HFF-Myc (cell line): ENCODE measurements at places on chromosomes 1 and 21.

GRCh38 chr1:78033797-78034172, 12.0 kb upstream of the GIPC2 start:
- DNase-seq, result no peak

- no peak for DNase-seq
Measured at GRCh38 chr1:226706684-226707083, 32.4 kb downstream of the ITPKB start.

DNA sequence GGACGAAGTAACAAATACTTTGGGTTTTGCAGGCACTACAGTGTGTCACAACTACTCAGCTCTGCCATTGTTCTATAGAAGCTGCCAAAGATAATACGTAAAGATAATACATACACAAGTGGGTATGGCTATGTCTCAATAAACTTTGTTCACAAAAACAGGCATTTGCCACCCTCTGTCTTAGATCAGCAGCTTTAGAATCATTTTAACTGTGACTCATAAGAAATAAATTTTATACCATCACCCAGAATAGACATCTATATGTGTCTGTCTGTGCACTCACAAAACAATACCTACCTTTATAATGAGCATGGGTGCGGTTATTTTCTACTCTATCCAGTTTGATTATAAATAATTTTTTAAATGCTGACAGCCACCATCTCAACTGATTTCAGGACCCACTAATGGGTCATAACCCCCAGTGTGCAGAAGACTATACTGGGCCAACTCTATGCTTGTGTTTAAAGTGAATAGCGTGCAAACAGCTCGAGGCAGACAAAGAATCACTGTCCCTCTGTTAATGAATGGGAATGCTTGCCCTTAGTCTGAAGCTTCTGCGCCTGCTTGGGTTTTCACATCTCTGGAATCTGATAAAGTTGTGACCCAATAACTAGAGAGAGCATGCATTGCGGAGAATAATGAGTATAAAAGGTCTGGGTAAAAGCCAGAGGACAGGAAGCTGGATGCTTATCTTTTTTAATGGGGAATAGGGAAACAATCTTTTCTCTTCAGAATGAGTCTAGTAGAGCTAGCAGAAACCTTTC, 216.2 kb downstream of the PLPP3 start:
- DNase-seq, result no peak

GRCh38 chr1:170698301-170699275, 34.7 kb downstream of the PRRX1 start:
- no peak for DNase-seq

- no peak for DNase-seq
Measured at GRCh38 chr1:30274976-30275621, 448.3 kb downstream of the MATN1 start.

DNA sequence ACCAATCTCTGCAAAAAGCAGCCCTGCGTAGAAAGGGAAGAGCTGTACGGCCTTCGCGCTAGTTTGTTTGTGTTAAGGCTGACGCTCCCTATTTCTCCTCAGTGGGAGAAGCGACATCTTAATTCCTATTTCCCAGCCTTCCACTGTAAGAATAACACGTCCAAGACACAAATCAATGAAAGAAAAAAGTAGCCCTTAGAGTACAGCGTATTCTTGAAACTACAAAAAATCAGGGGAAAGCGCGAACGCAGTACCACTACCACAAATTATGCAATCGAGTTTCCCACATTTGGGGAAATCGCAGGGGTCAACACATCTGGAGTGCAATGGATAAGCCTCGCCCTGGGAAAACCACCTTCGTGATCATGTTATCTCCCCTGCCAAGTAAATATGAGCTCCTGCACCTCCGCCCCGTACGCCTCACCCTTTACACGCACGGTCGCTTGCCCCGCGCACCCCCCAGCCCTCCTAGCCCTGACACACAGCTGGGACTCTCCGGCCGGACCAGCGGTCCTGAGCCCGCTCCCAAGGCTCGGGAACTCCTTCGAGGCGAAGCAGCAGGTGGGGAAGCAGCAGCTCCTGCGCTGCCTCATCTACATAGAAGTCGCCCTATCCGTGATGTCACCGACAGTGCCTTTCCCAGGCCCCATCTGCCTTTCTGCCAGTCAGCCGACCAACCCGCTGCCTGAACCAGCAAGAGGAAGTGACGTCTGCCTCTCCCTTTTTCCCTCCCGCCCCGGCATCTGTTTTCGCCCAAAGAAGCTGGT, 94.7 kb downstream of the PPIAL4G start:
- DNase-seq, result peak; percentile 77

DNA sequence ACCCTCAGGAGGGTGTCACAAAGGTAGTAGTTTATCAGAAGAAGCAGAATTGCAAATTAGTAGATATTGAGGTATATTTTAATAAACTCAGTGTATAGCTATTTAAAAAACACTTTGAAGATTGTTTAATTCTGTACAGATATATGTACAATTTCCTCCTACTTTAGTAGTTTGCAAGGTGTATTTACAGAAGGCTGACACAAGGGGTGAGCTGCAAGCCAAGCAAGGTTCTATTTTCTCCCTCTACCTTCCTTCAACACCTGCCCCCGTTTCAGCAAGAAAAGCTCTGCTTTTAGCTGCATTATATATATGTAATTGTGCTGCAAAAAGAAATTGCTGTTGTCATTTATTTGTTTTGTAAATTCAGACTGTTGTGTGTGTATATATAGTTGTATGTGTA, 674.2 kb upstream of the PKN2 start:
- DNase-seq, result no peak

GRCh38 chr1:207658408-207658807, 13.5 kb downstream of the CR1L start:
- DNase-seq, result no peak

GRCh38 chr1:230069796-230070195, 2.8 kb downstream of the GALNT2 start:
- DNase-seq, result no peak

DNA sequence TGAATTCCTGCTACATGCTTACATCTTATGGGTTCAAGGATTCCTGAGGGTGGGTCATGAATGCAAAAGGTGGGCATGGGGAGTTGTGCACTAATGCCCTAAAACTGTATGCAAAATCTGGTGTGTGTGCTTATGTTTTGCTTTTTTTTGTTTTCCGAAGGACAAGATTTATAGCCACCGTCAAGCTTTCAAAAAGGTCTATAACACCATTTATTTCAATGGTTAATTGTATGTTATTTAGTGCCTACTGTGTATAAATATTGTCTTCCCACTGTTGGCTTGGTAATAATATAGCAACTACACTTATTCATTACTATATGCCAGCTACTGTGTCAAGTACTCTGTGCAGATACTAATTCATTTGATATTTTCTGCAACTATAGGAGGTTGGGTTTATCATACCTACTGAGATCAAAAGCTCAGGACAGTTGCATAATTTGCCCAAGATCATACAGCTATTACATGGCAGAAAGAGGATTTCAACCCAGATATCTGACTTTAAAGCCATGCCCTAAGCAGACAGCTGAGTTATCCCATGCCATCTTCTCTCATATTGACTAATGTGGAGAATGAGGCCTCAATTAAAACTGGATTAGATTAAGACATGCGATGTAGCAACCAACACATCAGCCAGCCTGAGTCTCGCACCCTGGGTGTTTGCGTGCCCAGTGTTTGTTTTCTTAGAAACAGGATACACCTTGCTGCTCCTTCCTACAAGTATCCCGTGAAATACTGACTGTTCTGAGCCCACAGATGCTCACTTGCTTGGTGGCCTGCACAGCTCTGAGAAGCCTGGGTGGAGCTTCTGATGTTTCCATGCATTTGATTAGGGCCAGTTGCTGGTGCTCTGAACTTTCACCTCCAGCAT, 34.6 kb downstream of the GADD45A start:
- DNase-seq, result no peak

GRCh38 chr21:46452710-46453109, 6.0 kb upstream of the DIP2A start:
- no peak for DNase-seq

- DNase-seq, result no peak
Measured at GRCh38 chr21:43372663-43373361, 54.1 kb downstream of the SIK1 start.

- DNase-seq, result no peak
Measured at GRCh38 chr21:30104241-30104640, 62.4 kb downstream of the CLDN17 start.

GRCh38 chr21:39675590-39675989, 62.9 kb downstream of the B3GALT5 start:
- no peak for DNase-seq

DNA sequence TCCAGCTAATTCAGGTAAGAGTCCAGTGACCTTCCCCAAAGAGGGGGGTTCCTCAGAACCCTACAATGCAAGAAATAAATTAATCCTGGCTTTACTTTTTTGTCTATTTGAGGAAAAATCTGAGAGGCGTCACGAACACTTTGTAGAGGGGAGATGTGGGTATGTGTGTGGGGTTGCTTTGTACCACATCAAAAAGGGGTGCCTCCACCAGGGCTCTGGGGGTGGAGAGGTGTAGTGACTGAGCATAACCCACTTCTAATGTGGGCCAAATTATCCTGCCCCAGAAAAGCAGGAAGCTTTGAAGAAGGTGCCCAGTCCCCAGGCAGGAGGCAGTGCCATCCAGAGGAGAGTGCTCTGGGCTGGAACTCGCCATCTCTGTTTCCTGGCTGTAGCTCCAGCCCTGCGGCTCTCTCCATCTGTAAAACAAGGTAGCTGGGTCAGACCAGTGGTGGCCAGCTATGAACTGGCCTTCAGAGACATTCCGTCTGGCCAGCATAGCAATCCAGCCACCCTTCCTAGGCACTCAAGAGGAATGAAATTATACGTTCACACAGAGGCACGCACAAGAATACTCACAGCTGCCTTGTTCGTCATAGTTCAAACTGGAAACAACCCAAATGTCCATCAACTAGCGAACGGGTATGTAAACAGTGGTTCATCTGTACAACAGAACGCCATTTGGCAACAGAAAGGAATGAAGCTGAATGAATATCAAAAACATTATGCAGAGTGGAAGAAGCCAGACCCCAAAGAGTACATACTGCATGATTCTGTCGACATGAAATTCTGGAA, 45.4 kb upstream of the TNFRSF1B start:
- no peak for DNase-seq

DNA sequence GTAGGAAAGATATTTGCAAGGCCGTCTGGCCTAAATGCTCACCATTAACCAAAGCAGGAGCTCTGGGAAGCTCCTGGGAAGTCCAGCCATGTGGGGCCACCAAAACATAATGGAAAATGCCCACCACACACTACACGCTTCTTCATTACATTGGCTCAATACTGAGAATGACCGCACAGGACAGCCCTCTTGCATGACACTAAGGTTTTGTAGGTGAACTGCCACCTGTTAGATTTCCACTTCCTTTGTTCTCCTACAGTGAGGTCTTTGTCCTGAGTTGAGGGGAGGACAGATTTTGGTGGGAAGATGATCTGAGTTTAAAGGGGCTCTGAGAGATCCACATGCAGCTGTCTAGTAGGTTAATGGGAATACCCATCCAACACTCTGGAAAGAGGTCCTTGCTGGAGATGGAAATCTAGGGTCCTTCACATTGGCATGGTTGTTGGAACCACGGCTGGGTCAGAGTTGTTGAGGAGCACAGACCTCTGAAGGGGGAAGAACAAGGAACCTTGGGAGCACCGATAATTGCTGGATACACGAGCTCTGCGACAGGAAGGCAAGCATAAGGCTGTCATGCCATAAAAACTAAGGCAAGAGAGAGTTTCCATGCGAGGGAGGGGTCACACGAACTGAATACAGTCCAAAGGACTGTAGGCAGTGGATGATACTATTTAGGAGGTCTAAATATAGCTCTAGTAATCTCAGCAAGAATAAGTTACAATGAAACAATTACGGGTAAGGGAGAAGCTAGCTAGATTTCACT, 105.5 kb upstream of the IRF2BP2 start:
- DNase-seq, result no peak

- DNase-seq, result no peak
Measured at GRCh38 chr1:13593511-13594131, 10.0 kb downstream of the PDPN start.

DNA sequence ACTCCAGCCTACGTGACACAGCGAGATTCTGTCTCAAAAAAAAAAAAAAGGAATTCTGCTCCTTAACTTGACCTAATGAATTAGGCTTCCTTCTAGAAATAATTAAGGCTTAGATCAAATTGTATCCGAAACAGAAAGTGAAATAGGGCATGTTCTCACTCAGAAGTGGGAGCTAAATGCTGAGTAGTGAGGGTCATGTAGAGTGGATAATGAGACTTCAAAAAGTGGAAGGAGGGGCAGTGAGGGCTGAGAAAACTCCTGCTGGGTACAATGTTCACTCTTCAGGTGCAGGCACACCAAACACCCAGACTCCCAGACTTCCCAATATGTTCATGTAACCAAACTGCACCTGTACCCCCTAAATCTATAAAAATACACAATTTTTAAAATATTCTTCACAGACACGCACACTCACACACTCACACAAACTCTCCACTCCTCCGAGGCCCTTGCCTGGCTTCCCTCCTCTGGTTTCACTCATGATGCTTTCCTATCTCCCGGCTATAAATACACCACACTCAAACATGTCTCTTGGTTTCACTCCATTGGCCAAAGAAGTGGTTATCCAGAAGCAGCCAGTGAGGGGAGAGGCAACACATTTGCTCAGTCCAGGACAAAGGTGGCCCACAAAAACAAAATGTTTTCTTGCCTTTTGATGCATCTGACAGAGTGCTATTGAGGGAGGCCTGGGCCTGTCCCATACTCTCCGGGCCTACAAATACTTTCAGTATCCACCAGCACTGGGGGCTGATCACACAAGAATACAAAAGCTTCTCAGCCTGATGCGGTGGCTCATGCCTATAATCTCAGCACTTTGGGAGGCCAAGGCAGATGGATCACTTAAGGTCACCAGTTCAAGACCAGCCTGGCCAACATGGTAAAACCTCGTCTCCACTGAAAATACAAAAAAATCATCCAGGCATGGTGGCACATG, 249.2 kb downstream of the TOMM20 start:
- no peak for DNase-seq

DNA sequence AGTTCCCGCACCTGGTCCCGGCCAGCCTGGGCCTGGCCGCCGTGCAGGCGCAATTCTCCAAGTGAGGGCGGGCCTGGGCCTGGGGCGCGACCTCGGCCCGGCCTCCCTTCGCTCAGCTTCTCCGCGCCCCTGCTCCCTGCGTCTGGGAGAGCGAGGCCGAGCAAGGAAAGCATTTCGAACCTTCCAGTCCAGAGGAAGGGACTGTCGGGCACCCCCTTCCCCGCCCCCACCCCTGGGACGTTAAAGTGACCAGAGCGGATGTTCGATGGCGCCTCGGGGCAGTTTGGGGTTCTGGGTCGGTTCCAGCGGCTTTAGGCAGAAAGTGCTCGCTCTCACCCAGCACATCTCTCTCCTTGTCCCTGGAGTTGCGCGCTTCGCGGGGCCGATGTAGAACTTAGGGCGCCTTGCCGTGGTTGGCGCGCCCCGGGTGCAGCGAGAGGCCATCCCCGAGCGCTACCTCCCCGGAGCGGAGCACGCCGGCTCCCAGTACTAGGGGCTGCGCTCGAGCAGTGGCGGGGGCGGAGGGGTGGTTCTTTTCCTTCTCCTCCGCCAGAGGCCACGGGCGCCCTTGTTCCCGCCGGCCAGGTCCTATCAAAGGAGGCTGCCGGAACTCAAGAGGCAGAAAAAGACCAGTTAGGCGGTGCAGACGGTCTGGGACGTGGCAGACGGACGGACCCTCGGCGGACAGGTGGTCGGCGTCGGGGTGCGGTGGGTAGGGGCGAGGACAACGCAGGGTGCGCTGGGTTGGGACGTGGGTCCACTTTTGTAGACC, 1.2 kb downstream of the OLIG1 start:
- no peak for DNase-seq
